ENCODE measurements at places on chromosomes 6 and 20. TPM values are rescaled to one million over a fixed set of nuclear protein-coding genes. Genes with fewer than 3 reads are reported as not detected.

VSX1 gene
- not detected for total RNA-seq

CASS4 gene
- total RNA-seq: 5.2 TPM

PAK5 gene
- not detected for total RNA-seq

CLDN20 gene
- total RNA-seq: not detected

GFOD1 gene
- 3.7 TPM for total RNA-seq

RBPJL gene
- not detected for total RNA-seq

LY6G5B gene
- total RNA-seq: 6.4 TPM

SALL4 gene
- total RNA-seq: not detected

PERP gene
- 4.4 TPM for total RNA-seq

Measured in activated naive CD4-positive, alpha-beta T cell treated with anti-CD3 and anti-CD28 coated beads for 36 hours (primary cell).